Epithelial cell of esophagus (primary cell): ENCODE measurements at places on chromosomes 12 and 14.

- DNase-seq: no peak
These were observed 1.6 kb downstream of the METTL3 start for GRCh38 chr14:21509432-21510143.

DNA sequence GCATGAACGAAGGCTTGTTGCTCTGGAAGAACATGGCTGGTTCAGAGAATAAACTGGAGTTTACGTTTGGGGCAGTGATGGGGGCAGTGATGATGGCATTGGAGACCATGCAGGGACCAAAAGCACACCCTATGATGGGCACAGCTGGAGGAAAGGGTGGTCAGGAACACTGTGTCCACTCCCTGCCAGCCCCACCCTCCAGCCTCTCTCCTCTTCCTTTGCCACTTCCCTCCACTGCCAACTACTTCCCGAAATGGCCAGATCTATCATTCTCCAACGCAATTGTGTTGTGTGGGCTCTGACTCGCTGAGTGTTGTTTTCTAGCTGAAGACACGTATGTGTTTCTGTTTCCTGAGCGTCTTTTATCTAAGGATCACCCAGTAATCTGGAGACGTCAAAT lies 39.3 kb upstream of the GSG1 start:
- DNase-seq: no peak

DNA sequence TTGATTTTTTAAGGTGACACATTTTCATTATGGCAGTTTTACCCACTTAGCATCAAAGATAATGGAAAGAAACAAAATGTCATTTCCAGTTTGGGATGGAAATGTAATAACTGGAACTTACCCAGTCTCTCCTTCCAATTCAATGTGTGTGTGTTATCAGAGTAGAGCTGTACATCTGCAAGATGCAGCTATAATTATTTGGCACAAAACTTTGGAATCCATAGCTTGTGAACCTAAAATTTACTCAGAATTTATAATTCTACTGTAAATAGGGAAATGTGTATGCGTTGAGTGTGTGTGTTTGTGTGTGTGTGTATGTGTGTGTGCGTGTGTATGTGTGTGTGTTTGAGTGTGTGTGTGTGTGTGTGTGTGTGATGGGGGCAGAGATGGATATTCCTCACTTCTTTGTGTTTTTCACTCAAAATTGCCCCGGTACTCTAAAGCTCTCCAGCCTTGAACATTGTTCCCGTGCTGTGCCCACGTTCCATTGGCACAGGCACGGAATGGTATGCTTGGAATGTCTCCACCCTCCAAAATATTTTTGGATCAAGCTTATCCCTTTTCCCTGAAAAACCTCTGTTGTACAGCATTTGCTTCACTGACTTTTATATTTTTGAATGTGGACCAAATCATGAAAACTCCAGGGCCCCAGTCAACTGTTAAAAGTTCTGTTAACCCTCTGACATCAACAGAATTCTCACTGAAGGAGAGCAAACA lies 150.2 kb upstream of the BMP4 start:
- no peak for DNase-seq

- peak; percentile 86 for DNase-seq
These were observed 674 bp downstream of the VDR start for GRCh38 chr12:47903927-47904712.

DNA sequence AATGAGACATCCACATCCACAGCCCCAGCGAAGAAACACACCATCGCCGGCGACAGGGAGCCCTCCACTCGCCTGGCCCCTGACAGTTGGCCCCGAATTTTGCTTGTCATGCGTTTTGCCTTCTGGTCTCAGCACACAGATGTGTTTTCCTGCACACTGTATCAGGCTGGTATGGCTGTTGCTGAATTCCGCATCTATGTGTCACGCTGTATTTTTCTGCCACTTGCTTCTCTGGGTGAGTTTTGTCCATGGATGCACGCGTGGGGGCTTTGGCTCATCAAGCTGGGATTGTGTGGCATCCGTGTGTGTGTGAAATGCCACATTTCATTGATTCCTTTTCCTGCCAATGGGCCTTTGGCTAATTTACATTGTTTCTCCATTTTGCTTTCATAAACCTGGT lies 26.5 kb downstream of the ARL6IP4 start:
- DNase-seq: no peak
